Mononuclear cell (primary cell): ENCODE measurements at places on chromosomes 6 and 20. TPM values are rescaled to one million over a fixed set of nuclear protein-coding genes. Genes with fewer than 3 reads are reported as not detected.

MAP1LC3A gene
- total RNA-seq, result 3.4 TPM

JPH2 gene
- not detected for total RNA-seq

CCM2L gene
- total RNA-seq, result 0.42 TPM

MDN1 gene
- total RNA-seq, result 30.7 TPM

CRISP2 gene
- not detected for total RNA-seq

CD109 gene
- total RNA-seq, result 3.0 TPM

GSTA5 gene
- not detected for total RNA-seq

EEF1A2 gene
- total RNA-seq, result 0.73 TPM

SCAF8 gene
- total RNA-seq, result 83.4 TPM

LY6G5C gene
- 1.2 TPM for total RNA-seq

PREP gene
- 13.5 TPM for total RNA-seq

TAAR1 gene
- total RNA-seq, result not detected

C6orf132 gene
- total RNA-seq, result not detected

ENPP4 gene
- 17.5 TPM for total RNA-seq

MOXD1 gene
- total RNA-seq, result 0.52 TPM

LY86 gene
- 64.5 TPM for total RNA-seq

SAMD10 gene
- total RNA-seq, result 2.3 TPM

RPL7L1 gene
- total RNA-seq, result 64.2 TPM

IL17F gene
- not detected for total RNA-seq

PDE10A gene
- total RNA-seq, result 0.10 TPM

OR12D3 gene
- not detected for total RNA-seq

BMP6 gene
- 7.7 TPM for total RNA-seq

APOBEC2 gene
- not detected for total RNA-seq

CLVS2 gene
- total RNA-seq, result under 0.01 TPM

KIF25 gene
- not detected for total RNA-seq

IL17A gene
- total RNA-seq, result not detected
